ENCODE measurements at places on chromosomes 13 and 19.

GRCh38 chr19:42068361-42068755 is 1.6 kb downstream of the GRIK5 start:
- no peak for DNase-seq

- DNase-seq = peak; percentile 66
These were observed 559 bp upstream of the LENG9 start for GRCh38 chr19:54464044-54464629.

DNA sequence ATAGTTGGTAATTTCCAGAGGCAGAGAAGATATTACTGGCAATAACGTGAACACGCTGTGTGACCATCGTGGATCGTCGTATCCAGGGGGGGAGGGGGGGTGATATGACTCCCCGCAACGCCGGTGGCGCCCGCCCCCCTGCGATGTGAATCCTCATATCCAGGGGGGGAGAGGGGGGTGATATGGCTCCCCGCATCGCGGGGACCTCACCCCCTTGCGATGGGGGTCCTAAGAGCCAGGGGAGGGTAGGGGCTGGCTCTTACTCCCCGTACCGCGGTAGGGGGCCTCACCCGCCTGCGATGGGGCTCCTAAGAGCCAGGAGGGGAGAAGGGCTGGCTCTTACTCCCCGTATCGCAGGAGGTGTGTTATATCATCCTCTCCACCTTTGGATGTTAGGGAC is 31.3 kb upstream of the RGCC start:
- DNase-seq = no peak

- DNase-seq = no peak
These were observed 40.5 kb upstream of the GAS6 start for GRCh38 chr13:113904411-113904810.

GRCh38 chr13:31699650-31700049 is 39.7 kb upstream of the RXFP2 start:
- no peak for DNase-seq

DNA sequence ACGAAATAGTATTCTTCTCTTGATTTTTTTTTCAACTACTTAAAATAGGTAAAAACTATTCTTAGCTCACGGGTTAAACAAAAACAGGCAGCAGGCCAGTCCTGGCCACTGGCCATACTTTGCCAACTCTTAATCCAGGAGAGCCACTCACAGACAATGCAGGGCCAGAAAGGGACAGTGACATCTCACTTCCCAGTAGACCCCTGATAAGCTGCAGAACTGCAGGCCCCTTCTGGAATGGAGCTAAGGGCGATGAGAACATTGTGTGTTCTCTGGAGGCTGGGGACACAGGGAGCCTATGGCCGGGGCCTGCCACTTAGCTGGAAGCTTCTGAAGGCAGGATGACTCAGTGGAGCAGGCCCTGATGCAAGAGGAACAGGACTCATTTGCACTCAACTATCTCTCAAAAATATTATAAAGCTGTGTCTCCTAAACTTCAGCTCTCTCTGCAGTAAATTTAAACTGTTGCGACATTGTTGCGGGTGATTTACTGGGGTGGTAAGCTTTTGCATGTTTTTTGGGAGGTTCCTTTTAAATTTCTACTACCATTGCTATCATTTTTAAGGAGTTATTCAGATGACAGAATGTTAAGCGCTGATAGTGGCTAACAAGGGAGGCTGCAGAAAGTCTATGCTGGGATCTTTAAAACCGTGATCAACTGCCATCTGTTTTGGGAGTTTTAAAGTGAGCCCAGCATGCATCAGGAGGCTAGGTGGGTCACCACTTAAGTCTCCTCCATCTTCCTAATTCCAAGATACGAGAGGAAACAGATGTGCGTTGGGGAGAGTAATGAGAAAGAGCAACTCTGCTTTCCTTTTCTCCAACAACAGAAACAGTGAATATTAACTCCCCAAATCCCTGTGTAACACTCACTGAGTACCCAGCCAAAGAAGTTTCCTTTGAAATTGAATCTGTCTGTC is 33.2 kb upstream of the KATNAL1 start:
- DNase-seq = no peak

- no peak for DNase-seq
These were observed 382.8 kb downstream of the FOXO1 start for GRCh38 chr13:40283666-40284065.

- DNase-seq = peak; percentile 40
These were observed 28.3 kb downstream of the ZNF507 start for GRCh38 chr19:32373585-32374295.

DNA sequence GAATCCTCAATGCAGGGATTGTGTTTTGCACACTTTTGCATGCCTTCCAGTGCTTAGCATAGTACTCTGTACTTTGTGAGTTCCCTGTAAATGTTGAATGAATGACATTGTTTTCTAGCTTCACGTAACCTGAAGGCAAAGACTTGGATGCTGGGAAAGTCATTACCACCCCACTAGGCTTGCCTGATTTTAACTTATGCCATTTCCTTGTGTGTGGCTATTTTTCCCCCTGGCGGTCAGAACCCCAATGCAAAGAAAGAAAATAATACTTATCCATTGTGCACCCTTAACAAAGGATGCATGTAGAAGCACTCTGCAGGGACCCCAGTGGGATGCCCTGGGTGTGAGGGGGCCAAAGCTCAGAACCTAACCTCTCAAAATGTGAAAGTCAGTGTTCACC is 1.2 kb upstream of the ENOX1 start:
- DNase-seq = no peak

DNA sequence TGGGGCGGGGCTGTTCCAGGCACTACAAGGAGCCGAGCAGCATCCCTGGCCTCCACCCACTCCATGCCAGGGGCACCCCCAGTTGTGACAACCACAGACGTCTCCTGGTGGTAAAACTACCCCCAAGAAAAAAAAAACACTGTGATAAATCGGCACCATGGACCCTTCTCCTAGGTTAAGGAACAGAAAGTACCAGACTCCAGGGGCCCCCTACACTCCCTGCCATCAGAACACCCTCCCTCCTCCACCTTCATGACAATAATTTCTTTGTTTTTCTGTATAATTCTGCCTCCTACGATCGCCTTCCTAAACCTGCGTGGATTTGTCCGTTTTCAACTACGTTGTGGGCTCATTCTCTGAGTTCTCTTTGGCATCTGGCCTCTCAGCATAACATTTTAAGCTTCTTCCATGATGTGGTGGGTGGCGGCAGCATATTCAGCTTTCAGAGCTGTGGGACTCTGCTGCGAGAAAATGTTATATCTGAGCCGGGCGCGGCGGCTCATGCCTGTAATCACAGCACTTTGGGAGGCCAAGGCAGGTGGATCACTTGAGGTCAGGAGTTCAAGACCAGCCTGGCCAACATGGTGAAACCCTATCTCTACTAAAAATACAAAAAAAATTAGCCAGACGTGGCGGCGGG is 8.6 kb downstream of the TLE2 start:
- no peak for DNase-seq

- no peak for DNase-seq
These were observed 368.3 kb downstream of the LMO7 start for GRCh38 chr13:76004416-76004815.

DNA sequence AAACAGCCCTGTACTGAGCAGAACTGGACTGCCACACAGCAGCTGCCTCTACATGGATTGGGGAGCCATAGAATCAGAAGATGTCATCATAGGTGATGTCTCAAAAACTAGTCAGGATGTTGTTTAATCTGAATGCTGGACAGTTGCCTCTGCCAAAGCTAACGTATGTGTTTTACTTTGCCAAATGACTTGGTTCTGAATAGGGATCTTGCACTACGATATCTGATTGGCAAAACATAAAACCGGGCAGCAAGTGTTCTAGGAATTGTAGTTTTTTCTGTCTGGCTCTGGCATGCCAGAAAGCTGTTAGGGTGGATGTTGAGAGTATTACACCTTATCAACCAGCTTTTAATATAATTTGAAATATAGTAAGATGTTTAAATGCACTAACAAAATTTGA is 645.9 kb downstream of the GPC5 start:
- DNase-seq = no peak

DNA sequence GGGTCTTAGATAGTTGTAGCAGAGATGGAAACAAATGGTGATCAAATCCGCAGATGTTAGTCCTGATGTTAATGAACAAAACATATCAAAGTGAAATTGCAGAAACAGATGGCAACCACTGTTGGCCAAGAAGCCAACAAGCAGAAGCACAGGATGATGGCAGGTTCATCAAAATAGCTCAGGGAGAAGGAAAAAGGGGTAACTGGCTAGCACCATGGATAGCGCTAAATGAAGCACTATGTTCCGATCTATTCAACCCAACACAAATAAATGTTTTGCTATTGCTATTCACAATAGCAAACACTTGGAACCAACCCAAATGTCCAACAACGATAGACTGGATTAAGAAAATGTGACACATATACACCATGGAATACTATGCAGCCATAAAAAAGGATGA is 413.7 kb downstream of the FGF14 start:
- DNase-seq = no peak

GRCh38 chr13:112451512-112452379 is 75.6 kb downstream of the SPACA7 start:
- no peak for DNase-seq

- DNase-seq = no peak
These were observed 573 bp upstream of the ZNF614 start for GRCh38 chr19:52028780-52029123.

DNA sequence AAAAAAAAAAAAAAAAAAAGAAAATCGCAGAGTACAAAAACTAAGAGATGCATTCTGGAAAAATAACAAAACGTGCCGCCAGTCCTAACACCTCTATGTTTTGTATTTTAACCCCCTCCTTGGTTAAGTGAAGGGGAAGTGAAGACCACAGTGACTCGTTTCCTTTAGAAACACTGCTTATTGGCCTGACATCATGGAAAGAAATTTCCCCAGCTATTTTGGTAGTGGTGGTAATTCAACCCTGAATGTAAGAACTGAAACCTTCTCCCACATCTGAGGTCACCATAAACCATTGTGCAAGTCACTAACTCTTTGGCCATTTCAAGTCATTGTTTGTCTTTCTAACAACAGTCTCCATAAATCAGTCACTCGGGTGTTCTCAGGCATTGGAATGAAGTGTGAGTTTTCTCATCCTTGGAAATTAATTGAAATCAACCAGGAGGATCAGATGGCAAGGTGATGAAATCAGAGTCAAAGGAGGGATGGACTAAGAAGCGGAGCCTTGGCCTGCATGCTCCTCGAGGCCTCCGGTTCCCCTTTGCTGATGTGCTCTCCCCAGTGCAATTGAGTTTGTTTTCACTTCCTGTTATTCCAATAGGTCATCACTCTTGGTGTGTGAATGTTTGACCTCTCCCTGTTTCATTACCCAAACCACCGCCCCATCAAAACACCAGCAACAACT is 443.9 kb downstream of the FGF9 start:
- no peak for DNase-seq

DNA sequence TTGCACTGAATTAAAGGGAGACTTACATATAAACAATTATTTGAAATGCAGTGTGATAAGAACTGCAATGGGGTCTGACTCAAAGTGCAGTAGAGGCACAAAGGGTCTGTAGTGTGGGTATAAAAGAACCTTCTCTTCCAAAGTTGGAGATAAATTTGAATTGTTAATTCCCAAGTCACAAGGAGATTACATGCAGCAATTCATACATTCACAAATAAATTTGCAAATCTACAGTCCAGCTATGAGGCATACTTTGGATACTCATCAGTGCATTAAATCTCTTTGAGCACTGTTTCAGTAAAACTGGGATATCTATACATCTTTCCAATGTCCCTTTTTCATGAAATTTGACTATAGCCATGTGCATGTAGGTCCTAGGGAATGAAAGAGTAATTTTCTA is 799.4 kb downstream of the PCDH9 start:
- no peak for DNase-seq

DNA sequence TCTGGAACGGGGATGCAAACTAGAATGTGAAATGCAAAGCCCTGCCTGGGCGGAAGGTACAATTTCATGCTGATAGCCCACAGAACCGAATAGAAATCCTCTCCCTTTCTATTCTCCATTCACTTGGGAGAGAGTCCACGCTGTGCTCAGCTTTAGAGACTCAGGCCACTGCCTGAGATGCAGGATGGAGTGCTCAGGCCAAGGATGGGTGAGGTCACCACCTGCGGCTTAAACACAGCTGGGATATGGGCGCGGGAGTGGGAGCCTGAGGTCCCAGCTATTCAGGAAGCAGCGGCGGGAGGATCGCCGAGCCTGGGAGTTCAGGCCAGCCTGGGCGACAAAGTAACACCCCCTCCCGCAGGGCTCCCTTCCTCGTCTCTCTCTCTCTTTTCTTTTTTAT is 446 bp upstream of the ZNF83 start:
- DNase-seq = no peak

All from GOT3 (cell line).